ENCODE measurements at places on chromosomes 7 and 10. TPM values are rescaled to one million over a fixed set of nuclear protein-coding genes. Genes with fewer than 3 reads are reported as not detected.

OR2F2 gene
- total RNA-seq, result not detected

HIBADH gene
- total RNA-seq, result 78.2 TPM

MOGAT3 gene
- not detected for total RNA-seq

TMEM273 gene
- 1.1 TPM for total RNA-seq

DNA sequence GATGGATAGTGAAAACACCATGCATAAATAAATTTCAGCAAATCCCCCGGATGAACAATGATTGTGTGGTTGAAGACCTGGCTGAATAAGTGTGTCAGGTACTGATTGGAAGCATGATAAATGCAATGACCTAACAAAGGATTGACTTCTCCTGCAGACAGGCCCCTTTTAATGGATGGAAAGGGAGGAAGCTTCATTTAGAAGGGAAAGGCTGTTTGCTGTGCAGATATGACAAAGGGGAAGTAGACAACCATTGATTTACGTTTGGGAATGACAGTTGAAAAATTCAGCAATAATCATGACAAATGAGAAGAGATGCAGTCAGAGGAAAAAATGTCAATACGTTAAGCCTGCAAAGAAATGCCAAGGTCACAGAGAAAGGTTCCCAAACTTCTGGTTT, 503.8 kb downstream of the LRMDA start:
- H3K4me3 ChIP-seq, result no peak overlapping the region
- no peaks in the 10 kb centered on the region for H3K27me3 ChIP-seq
- no peaks in the 10 kb centered on the region for H3K36me3 ChIP-seq
- H3K4me1 ChIP-seq, result no peaks in the 10 kb centered on the region
- no peak overlapping the region for H3K27ac ChIP-seq
- no peak for DNase-seq

PLXNA4 gene
- total RNA-seq, result 0.41 TPM

DNA sequence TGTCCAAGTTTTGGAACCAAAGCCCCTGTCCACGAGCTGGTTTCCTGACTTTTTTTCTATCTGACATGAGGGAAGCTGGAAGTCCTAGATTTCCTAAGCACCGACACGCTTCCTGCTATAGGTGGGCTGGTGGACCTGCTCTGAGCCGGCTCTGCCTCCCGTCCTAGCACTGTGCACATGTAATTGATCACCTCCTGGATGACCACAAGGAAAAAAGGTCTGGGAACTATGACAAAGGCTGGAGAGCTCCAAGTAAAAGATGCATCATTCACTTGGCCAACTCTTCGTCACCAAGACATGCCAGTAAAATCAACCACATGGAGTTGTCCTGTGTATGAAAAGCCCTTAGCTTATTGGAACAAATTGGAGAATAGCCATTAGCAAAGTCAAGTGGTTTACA, 104.8 kb downstream of the ITIH5 start:
- no peaks in the 10 kb centered on the region for H3K27me3 ChIP-seq
- no peaks in the 10 kb centered on the region for H3K36me3 ChIP-seq
- H3K4me1 ChIP-seq, result peaks cover 5% of the 10 kb centered on the region
- DNase-seq, result no peak

ZP3 gene
- 4.5 TPM for total RNA-seq

DNA sequence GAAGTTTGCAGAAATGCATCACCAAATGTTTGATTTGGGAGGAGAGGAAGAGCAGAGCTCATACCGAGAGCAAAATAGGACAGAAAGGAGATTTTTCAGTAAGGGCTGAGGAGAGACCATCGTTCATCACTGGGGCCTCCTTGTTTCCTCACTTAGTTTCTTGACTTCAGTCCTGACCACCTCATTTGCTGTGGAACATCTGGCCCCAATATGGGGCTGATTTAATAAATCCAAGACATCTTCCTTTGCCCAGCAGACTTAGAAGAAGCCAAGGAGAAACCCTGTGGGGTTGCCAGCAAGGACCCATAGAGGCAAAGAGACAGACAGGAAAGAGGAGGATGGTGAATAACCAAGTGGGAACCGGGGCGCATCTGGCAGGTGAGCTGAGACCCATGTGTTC, 60.4 kb downstream of the CHST3 start:
- H3K4me3 ChIP-seq, result no peak overlapping the region
- H3K36me3 ChIP-seq, result no peaks in the 10 kb centered on the region
- no peaks in the 10 kb centered on the region for H3K27me3 ChIP-seq
- H3K27ac ChIP-seq, result no peak overlapping the region
- H3K4me1 ChIP-seq, result no peaks in the 10 kb centered on the region

HOXA13 gene
- total RNA-seq, result 50.4 TPM

GRCh38 chr10:62037166-62037831, 135.8 kb downstream of the ARID5B start:
- H3K36me3 ChIP-seq, result no peaks in the 10 kb centered on the region
- peak overlapping the region; percentile 69 for H3K27ac ChIP-seq
- no peak overlapping the region for H3K4me3 ChIP-seq
- H3K4me1 ChIP-seq, result peaks cover 16% of the 10 kb centered on the region
- DNase-seq, result no peak

- H3K27ac ChIP-seq, result peak overlapping the region; percentile 58
- H3K4me1 ChIP-seq, result no peaks in the 10 kb centered on the region
- H3K36me3 ChIP-seq, result no peaks in the 10 kb centered on the region
- H3K4me3 ChIP-seq, result peak overlapping the region; percentile 49
Measured at GRCh38 chr7:711922-712380, 14.5 kb upstream of the DNAAF5 start.

DNA sequence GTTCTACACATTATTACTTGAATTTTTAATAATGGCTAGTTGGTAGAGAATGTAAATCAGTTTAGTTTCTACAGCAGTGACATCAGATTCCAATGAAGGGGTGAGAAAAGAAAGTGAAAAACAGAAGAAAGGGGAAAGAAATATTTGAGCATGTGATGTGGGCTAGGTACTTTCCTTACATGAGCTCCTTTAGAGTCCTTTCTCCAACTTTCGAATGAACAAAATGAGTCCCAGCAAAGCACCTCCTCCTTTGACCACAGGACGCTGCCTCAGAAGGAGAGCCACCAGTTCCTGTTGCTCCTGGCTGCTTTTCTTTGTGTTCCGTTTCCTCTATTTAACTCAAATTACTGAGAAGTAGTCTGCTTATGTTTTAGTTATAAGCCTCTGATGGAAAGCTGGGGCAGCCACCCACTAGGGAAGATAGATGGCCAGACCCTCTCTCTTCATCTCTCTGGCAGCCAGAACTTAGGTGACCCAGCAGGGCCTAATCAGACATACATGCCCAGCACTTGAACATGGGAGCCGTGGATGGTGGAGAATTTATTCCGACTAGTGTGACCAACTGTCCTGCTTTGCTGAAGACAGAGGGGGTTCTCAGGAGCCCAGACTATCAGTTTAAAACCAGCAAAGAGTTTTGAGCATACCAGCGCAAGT, 82.4 kb upstream of the NME8 start:
- no peaks in the 10 kb centered on the region for H3K4me1 ChIP-seq
- no peak overlapping the region for H3K27ac ChIP-seq
- DNase-seq, result no peak
- no peak overlapping the region for H3K4me3 ChIP-seq

INTS15 gene
- 38.3 TPM for total RNA-seq

DNA sequence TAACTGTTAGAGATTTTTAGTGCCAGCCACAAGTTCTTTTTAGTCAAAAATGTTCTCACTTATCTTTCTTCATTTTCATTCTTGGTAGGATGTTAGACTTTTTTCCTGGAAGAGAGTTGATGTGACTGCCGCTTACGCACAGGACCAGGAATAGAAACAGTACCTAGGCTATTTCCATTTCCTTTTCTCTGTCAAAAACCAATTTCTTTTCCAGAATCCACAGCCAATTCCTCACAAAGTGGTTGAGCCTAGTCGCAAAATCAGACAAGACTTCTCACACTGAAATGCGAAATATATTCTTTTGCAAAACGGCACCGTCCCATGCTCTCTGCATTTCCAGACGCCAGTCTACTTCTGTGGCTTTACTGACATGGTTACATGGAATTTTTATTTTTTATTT, 394.2 kb downstream of the GALNT17 start:
- no peaks in the 10 kb centered on the region for H3K27me3 ChIP-seq
- H3K36me3 ChIP-seq, result no peaks in the 10 kb centered on the region
- no peak for DNase-seq
- no peak overlapping the region for H3K27ac ChIP-seq
- H3K4me1 ChIP-seq, result no peaks in the 10 kb centered on the region
- no peak overlapping the region for H3K4me3 ChIP-seq

DNA sequence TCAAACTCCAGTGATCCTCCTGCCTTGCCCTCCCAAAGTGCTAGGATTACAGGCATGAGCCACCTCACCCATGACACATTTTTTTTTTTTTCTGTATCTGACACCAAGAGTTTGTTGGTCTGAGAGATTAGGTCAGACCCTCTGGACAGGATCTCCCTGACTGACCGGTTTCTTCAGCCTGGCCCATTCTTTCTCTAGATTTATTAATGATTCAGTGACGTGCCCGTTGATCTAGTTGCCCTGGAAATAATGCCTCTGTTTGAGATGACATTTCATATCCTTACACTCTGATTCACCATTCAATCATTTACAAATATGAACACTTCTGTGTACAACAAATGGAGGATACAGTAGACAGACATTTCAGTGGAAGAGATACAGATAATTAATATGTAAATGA, 1.4 kb upstream of the ZNF212 start:
- DNase-seq, result no peak
- H3K4me3 ChIP-seq, result no peak overlapping the region
- H3K4me1 ChIP-seq, result no peaks in the 10 kb centered on the region
- H3K27me3 ChIP-seq, result no peaks in the 10 kb centered on the region

DNA sequence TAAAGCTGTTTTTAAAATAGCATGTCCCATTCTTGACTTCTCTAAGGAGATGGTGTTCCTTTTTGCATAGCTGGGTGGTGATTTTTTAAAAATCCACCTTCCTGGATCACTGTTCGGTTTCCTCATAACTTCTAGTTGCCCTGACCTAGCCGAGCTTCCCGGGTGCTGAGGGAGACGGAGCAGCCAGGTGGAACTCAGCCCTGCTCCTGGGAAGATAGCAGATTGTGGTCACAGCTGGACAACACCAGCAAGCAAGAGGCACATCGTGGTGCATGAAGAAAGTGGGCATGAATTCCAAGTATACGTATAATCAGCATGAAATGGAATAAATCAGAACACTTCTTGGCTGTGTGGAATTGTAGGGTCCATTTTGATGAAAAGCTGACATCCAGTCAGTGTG, 73.5 kb upstream of the RSU1 start:
- H3K4me3 ChIP-seq, result no peak overlapping the region
- H3K27me3 ChIP-seq, result no peaks in the 10 kb centered on the region
- no peaks in the 10 kb centered on the region for H3K4me1 ChIP-seq
- H3K27ac ChIP-seq, result no peak overlapping the region

- H3K27me3 ChIP-seq, result no peaks in the 10 kb centered on the region
- H3K4me1 ChIP-seq, result no peaks in the 10 kb centered on the region
- H3K4me3 ChIP-seq, result no peak overlapping the region
- no peaks in the 10 kb centered on the region for H3K36me3 ChIP-seq
- no peak overlapping the region for H3K27ac ChIP-seq
Measured at GRCh38 chr10:60235001-60235400, 154.7 kb downstream of the ANK3 start.

GRCh38 chr7:32131091-32131490, 60.9 kb upstream of the PDE1C start:
- no peak for DNase-seq
- H3K36me3 ChIP-seq, result no peaks in the 10 kb centered on the region
- H3K4me3 ChIP-seq, result no peak overlapping the region
- no peaks in the 10 kb centered on the region for H3K27me3 ChIP-seq
- H3K27ac ChIP-seq, result no peak overlapping the region
- no peaks in the 10 kb centered on the region for H3K4me1 ChIP-seq

ZNF503 gene
- 33.7 TPM for total RNA-seq

DNA sequence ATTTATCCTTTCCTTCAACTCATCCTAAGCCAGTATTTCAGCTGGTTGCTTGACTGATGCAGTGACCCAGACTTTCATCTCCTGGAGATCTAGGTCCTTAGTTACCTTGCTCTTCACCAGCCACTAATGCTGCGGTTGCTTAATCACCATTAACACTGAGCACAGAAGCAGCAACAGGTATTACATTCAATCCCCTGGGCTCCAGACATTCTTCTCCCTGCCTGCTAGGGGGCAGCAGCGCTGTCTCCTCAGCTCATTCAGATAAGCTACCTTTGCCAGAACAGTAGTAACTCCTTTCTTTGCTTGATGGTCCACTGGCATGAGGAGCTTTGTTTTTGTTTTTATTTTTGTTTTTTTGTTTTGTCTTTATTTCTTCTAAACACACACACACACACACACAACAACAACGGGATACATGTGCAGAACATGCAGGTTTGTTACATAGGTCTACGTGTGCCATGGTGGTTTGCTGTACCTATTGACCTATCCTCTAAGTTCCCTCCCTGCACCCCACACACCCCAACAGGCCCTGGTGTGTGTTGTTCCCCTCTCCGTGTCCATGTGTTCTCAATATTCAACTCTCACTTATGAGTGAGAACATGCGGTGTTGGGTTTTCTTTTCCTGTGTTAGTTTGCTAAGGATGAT, 1043.2 kb upstream of the C7orf33 start:
- no peaks in the 10 kb centered on the region for H3K4me1 ChIP-seq
- H3K27ac ChIP-seq, result no peak overlapping the region
- no peaks in the 10 kb centered on the region for H3K27me3 ChIP-seq
- no peak for DNase-seq

DNA sequence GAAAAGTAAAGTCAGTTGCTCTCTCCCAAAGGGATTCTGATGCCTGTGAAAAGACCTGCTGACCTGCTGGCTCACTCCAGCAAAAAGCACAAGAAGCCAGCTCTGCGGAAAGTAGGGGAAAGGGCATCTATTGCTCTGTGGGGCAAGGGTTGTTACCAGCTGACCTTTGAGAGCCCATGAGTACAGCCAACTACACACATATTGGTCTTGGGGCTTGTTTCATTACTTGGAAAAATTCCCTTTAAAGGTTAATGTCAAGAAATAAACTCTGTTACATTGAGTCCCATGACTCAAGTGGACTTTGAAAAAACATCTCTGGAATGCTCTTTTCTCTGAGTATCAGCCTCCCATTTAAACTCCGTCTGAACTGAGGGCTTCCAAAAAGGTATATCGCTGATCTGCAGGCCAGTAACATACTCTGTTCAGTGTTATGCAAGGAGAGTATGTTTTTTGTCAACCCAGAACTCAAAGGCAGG, 53.2 kb downstream of the PANK1 start:
- H3K27me3 ChIP-seq, result no peaks in the 10 kb centered on the region
- H3K36me3 ChIP-seq, result no peaks in the 10 kb centered on the region
- H3K4me3 ChIP-seq, result no peak overlapping the region
- no peaks in the 10 kb centered on the region for H3K4me1 ChIP-seq

- no peak overlapping the region for H3K4me3 ChIP-seq
- no peak for DNase-seq
- H3K36me3 ChIP-seq, result no peaks in the 10 kb centered on the region
- peak overlapping the region; percentile 56 for H3K27ac ChIP-seq
- H3K27me3 ChIP-seq, result no peaks in the 10 kb centered on the region
Measured at GRCh38 chr7:50667338-50667737, 102.1 kb upstream of the DDC start.

DIP2C gene
- total RNA-seq, result 41.8 TPM
